Stimulated activated CD8-positive, alpha-beta memory T cell treated with anti-CD3 and anti-CD28 coated beads, Interleukin-7, amount 100 ng/mL, for 24 hours (primary cell): ENCODE measurements at places on chromosomes 7 and 10.

- DNase-seq, result no peak
These were observed 300.0 kb upstream of the SP8 start for GRCh38 chr7:21086688-21087087.

- no peak for DNase-seq
These were observed 14.7 kb downstream of the GRID2IP start for GRCh38 chr7:6536262-6537260.

DNA sequence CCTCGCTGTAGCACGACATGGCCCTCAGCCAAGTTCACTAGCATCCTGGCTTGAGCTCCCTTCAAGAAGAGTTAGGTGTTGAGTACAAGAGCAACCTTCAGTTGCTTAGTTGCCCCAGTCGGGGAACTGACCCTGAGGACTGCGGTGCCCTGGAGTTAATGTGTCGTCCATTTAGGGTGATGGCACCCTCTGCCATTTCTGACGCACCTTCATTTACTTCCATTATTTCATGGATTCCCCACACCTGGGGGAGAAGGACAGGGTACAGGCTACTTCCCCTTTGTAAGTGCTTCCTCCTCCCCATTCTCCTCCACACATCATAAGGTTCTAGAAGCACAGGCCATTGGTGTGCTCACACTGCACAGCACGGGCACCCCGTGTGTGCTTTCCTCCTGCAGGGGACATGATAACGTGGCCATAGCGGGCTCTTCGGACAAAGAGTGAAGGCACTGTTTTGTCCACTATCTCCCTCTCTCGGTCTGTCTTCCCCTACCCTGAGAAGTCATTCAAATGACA lies 1.8 kb downstream of the ALOX5 start:
- DNase-seq, result no peak

- no peak for DNase-seq
These were observed 66.3 kb upstream of the LRGUK start for GRCh38 chr7:134060874-134061273.

DNA sequence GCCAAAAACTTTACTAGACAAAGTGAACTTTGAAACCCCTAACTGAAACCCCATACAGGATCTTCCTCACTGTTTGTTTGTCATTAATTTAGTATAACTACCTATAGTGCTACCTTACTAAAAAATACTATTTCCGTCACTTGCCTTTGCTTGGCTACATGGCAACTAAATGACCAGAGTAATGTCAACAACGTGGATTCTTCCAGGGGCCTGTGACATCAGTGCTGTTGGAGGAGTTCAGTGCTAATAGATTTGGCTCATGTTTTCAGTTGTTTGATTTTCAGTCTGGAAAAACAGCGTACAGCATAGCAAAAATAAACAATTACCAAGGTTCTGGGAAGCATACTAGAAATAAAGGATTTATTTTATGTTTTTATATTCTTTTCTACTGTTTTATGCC lies 3.0 kb upstream of the ASB15 start:
- DNase-seq, result no peak

DNA sequence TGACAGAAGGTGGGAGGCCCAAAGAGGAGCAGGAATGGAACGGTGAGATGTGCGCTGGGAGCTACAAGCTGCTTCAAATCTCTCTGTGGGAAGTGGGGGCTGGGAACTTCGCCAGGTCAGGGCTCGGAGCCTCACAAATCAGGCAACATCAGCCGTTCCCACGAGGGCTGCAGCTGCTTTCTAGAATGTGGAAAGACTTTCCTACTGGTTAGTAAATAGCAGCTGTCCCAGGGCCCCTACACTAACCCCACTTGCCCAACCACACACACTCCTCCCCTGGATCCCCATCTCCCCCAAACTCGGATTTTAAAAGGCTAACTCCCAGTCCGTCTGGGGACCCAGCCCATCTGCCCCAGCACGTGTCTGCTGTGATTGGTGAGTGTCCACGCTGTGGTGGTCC lies 40.6 kb upstream of the PITRM1 start:
- DNase-seq, result no peak

DNA sequence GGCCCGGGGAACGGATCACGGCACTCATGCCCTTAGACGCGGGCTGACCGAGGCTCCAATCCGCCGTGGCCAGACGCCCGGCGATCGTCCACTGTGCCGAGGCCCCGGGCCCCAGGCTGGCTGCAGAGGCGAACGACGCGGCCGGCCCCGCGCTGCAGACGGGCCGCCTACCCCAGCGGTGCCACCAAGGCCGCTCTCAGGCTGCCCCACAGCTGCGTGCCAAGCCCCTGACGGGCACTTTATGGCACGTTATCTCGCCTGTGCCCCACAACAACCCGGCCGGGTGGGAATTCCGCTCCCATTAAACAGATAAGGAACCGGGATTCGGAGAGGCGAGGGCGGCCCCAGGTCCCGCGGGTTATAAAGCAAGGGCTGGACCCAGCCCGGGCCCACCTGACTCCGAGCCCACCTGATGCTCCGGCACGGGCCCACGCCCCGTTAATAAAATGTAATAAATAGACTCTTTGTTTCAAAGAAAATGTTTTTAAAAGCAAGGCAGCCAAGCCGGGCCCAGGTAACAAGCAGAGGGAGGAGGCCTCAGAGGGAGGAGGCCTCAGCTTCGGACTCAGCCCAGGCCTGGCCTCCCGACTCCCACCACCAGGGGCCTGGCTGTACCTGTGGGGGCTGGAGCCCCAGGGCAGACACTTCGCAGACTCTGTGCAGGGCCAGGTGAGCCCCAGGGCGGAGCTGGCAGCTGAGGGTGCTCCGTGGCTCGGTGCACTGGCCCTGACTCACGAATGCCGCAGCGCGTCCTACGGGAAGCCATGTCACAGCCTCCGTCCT lies 79.7 kb downstream of the FOXL3 start:
- DNase-seq, result no peak

DNA sequence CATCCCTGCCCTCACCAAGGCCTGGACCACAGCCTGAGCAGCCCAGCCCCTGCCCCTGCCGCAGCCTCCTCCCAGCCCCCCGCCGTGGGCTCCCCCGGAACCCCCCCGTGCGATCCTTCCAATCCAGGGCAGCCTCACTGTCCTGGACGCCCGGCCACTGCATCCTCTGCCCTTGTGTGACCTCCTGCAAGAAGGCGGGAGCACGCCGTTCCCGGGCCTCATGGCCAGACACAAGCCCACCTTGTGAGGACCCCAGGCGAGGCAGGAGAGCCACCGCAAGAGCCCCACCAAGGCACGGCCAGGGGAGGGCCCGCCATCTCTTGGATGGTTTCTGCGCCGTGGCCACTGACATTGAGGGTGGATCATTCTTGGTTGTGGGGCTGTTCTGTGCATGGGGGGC lies 7.8 kb upstream of the LFNG start:
- DNase-seq, result no peak
